ENCODE measurements at places on chromosomes 4 and X. TPM values are rescaled to one million over a fixed set of nuclear protein-coding genes. Genes with fewer than 3 reads are reported as not detected.

GRCh38 chr4:72432975-72433374 lies 136.0 kb downstream of the ADAMTS3 start:
- no peak for ATAC-seq

DNA sequence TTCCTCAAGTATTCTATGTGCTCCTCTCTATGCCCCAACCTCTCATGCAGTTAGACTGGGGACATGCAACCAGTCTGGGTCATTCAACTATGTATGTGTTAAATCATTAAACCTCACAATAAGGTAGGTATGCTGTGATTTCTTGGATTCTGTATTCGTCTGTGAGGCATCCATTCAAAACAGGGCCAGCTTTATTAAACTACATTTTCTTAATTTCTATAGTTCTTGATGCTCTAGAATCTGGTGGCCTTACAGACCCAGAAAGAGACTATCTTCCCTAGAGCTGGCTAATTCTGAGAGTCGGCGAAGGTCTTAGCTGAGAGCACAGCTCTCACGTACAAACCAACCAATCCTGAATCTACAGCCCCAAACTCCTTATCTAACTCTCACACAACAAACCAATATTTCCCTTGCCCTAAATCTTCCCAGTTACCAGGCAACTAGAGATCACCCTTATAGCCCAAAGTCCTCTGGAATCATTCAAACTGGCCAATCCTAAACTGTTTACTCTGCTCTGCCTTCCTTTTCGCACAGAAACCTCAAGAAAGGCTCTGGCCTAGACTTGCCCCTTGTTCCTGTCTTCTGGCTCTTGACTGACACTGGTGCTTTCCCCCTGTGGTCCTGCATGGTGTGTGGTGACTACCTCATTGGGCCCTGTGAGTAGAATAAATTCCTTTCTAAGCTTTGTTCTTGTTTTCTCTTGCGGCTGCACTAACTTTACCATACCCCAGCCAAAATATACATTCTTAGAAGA lies 203.5 kb upstream of the TET2 start:
- ATAC-seq, result no peak

DNA sequence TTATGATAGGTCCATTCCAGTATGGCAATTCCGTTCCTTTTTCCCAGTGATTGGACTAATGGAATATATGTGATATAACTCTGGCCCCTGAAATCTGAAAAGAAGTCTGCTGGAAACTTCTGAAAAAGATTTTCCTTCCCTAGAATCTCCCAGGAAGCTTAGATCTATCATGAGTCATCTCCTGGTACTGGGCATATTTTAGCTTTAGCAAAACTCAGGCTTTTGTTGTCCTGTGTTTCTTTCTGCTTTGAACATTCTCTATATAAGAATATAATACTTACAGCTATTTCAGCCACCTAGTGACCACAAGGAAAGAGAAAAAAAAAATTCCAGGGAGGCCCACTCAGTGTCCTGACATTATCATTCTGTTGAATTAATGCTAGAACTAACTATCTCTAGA lies 597.2 kb upstream of the GRIA3 start:
- ATAC-seq, result no peak

DNA sequence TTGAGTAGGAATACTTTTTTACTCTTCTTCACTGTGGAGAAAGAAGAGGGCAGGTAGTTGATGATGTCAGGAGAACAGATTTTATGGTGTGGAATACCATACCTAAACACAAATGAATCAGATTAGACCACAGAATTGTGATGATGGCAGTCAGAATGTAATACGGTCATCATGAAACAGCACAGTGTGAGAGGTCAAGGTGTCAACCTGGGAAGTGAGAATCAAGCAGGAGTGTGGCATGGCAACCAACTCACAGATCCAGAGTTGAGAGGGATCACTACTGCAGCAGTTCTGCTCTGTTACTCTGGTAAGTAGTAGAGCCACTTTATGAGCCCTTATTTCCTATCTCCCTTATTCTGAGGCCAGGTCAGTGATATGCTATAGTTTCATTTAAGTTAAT lies 27.7 kb downstream of the METTL14 start:
- no peak for ATAC-seq

BLTP1 gene
- 124 TPM for total RNA-seq

DNA sequence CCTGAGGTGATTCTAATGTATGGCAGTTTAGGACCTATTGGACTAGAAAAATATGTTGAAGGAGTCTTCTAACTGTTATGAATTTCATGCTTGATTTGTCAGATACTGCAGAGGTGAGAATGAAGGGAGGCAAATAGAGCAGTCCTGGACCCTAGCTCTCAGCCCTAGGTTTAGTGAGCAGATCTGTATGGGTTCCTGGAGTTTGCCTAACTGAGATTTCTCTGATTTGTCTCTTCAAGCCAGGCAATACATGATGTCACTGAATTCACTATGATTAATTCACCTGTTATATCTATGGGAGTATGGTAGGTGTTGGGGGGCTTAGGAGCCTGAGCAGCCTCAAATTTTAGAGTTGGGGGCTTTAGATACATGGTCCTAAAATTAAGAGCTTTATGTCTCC lies 2.6 kb downstream of the MND1 start:
- no peak for ATAC-seq

GRCh38 chrX:70301716-70302115 lies 11.8 kb downstream of the KIF4A start:
- ATAC-seq, result no peak

GRCh38 chrX:139026811-139027210 lies 315.3 kb upstream of the FGF13 start:
- no peak for ATAC-seq

NRK gene
- total RNA-seq, result 4.1 TPM

GRID2 gene
- 0.81 TPM for total RNA-seq
